Upper lobe of left lung (tissue), 6 donors: ENCODE measurements at places on chromosomes 2 and 18. TPM values are rescaled to one million over a fixed set of nuclear protein-coding genes. Genes with fewer than 3 reads are reported as not detected.

The FAM237A gene
- total RNA-seq = not detected

The TUBB8B gene
- total RNA-seq = not detected

DNA sequence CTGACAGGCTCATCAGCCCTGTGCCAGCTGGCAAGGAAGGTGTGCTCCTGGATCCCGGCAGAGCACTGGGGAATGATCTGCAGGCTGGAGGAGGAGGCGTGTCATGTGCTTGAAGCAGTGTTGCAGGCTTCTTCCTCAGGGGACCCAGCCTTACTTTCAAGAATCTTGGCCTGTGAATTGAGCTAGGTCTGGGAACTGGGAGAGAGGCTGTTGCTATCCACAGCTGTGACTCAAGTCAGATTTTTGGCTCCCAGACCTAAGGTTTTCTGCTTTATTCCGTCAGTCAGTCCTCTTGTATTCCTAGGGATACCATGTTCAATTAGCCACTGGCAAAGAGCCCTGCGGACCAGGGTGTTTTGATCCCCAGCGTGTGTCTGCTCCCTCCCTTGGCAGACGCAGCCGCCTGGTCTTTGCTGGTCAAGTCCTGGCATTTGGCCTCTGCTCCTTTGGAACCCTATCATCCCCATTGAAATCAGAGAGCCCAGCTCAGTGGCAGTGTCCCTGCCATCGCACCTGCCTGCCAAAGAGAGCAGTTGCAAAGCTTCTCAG is 32.4 kb downstream of the ASB1 start:
- H3K36me3 ChIP-seq = no peaks in the 10 kb centered on the region
- no peak overlapping the region for H3K4me3 ChIP-seq
- H3K4me1 ChIP-seq = no peaks in the 10 kb centered on the region
- no peaks in the 10 kb centered on the region for H3K27me3 ChIP-seq

GRCh38 chr2:233100192-233100998 is 40.3 kb downstream of the INPP5D start:
- no peak overlapping the region for H3K4me3 ChIP-seq
- no peaks in the 10 kb centered on the region for H3K36me3 ChIP-seq
- DNase-seq = no peak
- H3K27ac ChIP-seq = peak overlapping the region; percentile 36
- no peaks in the 10 kb centered on the region for H3K27me3 ChIP-seq

DNA sequence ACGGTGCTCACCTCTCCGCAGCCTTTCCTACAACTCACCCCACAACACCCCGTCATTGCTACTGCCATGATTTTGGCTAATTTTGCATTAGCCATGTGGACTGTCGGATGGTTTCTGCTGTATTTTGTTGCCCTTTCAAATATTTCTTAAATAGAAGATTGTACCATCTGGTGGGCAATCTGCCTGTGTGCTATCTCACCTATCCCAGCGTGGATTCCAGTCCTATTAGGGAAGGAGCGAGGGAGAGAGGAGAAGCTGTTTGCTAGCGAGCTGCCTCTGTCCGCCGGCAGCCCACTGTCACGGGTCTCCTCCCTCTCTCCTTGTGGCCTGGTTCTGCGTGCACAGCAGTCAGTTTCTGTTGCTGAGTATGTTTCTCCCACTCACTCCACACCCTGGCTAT is 336.2 kb downstream of the TXNL1 start:
- no peak for DNase-seq
- no peaks in the 10 kb centered on the region for H3K36me3 ChIP-seq
- no peak overlapping the region for H3K27ac ChIP-seq
- no peak overlapping the region for H3K4me3 ChIP-seq

DNA sequence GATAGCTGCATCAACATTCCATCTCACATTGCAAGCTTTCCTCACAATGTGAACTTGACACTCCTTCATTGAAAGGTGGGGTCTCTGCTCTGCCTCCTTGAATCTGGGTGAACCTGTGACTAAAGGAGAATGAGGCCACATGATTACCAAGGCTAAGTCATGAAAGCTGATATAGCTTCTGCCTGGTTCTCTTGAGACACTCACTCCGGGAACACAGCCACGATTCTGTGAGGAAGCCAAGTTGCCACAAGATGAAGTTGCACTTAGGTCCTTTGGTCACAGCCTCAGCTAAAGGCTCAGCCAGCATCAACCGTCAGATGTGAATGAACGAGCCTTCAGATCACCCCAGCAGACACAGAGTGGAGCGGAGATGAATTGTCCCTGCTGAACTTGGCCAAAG is 94.7 kb upstream of the FAM136A start:
- no peaks in the 10 kb centered on the region for H3K36me3 ChIP-seq
- no peaks in the 10 kb centered on the region for H3K4me1 ChIP-seq
- DNase-seq = no peak
- no peaks in the 10 kb centered on the region for H3K27me3 ChIP-seq
- H3K4me3 ChIP-seq = no peak overlapping the region

GRCh38 chr2:118496870-118497611 is 350.4 kb downstream of the EN1 start:
- H3K4me1 ChIP-seq = no peaks in the 10 kb centered on the region
- H3K36me3 ChIP-seq = no peaks in the 10 kb centered on the region
- no peaks in the 10 kb centered on the region for H3K27me3 ChIP-seq
- DNase-seq = no peak
- no peak overlapping the region for H3K4me3 ChIP-seq

The ROCK1 gene
- 85.0 TPM for total RNA-seq

GRCh38 chr2:240957656-240958365 is 40.6 kb upstream of the SNED1 start:
- H3K36me3 ChIP-seq = no peaks in the 10 kb centered on the region
- H3K27ac ChIP-seq = no peak overlapping the region
- H3K4me3 ChIP-seq = no peak overlapping the region
- H3K27me3 ChIP-seq = no peaks in the 10 kb centered on the region
- peaks cover 34% of the 10 kb centered on the region for H3K4me1 ChIP-seq
- peak; percentile 69 for DNase-seq

DNA sequence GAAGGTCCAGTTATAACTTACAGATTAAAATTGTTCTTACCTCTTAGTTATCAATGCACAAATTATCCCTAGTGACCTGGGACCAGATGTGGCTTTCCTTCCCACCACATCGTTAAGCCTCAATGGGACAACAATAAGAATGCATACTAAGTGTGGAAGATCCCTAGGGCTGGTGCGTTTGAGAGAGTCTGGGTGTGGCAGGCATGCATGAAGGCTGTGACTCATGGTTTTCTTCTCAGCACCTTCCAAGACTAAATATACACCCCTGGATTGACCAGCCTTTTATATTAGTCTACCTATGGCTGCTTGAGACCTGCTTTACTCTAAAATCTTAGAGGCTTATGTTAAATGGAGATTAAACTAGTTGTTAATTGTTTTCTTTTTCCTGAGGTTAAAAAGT is 261.7 kb upstream of the SLC14A2 start:
- no peaks in the 10 kb centered on the region for H3K36me3 ChIP-seq
- DNase-seq = no peak
- H3K27ac ChIP-seq = no peak overlapping the region

The KCNF1 gene
- total RNA-seq = not detected

GRCh38 chr2:65931056-65931455 is 498.7 kb upstream of the SPRED2 start:
- H3K4me1 ChIP-seq = no peaks in the 10 kb centered on the region
- no peak overlapping the region for H3K4me3 ChIP-seq
- H3K36me3 ChIP-seq = no peaks in the 10 kb centered on the region
- H3K27ac ChIP-seq = no peak overlapping the region
- no peak for DNase-seq

The PARD3B gene
- total RNA-seq = 44.9 TPM

The APCDD1 gene
- total RNA-seq = 22.8 TPM

- H3K36me3 ChIP-seq = no peaks in the 10 kb centered on the region
- H3K4me1 ChIP-seq = no peaks in the 10 kb centered on the region
- DNase-seq = no peak
- no peak overlapping the region for H3K4me3 ChIP-seq
- H3K27me3 ChIP-seq = no peaks in the 10 kb centered on the region
These were observed 413.5 kb downstream of the PTPRM start for GRCh38 chr18:7980656-7981055.
